ENCODE measurements at places on chromosomes 2 and 18.
A peak's percentile ranks its signal among the peaks of the same experiment; 100 is the strongest.

DNA sequence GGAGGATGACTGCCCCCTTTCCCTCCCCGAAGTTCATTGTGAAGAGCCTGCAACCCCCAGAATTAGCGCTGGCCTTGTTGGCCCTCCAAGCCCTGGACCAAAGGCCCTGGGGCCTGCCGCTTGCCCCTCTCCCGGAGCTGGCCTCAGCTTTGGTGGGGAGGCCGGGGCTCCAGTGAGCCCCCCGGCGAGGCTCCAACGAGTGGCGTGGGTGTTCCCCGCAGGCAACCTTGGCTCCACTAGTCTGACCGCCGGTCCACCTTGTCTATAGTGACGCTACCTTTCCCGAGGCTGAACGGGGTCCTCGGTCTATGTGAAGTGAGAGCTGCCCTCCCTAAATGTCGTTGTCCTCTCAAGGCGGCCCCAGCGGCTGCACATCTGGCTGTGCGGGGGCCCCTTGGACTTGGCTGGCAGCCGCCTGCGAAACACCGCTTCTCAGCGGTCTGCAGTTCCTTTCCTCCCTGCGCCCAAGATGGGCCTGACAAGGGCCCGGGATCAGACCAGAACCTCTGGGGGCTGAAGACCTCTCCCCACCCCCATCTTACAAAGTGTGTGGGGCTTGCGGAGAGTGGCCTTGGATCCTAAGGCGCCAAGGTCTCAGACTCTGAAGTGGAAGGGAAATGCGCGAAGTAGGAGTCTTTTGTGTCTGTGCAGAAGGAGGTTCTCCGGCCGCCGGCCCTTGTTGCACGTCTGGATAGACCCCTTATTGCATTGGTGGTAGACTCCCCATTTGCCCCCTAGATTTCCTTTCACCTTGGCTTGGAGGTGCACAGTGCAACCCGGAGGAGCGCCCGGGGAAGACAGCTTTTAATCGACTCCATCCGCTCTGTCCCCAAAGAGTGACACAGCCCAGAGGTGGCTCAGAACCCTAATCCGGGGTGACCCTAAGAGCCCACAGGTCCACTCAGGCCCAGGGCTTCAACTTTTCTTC, 3.9 kb upstream of the HOXD10 start:
- peak; percentile 31 for DNase-seq

GRCh38 chr2:200172944-200173581, 133.4 kb upstream of the SPATS2L start:
- DNase-seq: no peak

DNA sequence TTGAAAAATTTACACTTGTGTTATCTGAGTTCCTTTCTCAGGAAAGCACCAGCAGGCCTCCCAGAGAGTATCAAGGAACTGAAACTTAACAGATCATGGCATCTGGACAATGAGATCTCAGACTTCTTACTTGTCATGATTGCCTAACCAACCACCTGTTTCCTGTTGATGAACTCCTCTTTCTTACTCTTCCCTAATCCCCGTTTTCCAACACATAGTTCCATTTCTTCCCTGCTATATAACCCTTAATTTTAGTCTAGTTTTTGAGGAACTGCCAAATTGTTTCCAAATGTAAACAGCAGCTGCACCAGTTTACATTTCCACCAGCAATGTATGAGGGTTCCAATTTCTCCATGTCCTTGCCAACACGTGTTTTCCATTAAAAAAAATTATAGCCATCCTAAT, 6.1 kb upstream of the FAM171B start:
- DNase-seq: no peak

GRCh38 chr18:53417003-53417402, 807.5 kb downstream of the MBD2 start:
- no peak for DNase-seq

DNA sequence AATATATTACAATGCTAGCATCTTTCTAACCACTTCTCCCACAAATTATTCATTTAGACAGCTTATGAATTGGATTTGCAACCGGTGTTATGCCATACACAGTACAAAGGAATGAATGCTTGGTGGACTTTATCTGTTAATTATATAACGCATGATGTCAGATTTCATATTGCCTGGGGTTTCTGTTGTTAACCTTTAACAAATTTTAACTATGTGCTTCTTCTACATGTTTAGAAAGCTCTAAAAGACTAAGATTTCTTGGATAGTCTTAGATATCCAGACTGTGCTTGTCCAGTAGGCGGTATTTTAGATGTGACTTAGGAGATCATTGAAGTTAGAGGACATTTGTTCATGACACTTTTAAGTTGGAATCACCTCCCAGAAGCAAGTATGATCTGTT, 976.3 kb downstream of the TMEM182 start:
- DNase-seq: no peak

DNA sequence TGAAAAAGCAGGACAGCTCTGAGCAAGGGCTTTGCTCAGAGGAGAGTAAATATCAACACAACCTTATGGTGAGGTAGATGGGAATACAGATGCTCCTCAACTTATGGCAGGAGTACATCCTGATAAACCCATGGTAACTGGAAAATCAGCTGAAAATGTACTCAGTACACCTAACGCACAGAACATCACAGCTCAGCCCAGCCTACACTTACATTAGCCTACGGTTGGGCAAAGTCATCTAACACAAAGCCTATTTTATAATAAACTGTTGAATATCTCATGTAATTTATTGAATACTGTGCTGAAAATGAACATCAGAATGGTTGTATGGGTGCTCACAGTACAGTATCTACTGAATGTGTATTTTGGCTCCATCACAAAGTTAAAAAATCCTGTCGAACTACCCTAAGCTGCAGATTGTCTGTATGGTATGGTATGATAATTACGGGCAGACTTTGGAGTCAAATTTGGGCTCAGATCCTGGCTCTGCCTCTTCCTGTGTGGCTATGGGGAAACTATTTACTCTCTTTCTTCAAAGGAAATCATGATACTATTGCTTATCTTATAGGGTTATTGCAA, 120.3 kb upstream of the LYPD1 start:
- no peak for DNase-seq

GRCh38 chr2:223828314-223828713, 9.1 kb downstream of the AP1S3 start:
- DNase-seq: no peak

DNA sequence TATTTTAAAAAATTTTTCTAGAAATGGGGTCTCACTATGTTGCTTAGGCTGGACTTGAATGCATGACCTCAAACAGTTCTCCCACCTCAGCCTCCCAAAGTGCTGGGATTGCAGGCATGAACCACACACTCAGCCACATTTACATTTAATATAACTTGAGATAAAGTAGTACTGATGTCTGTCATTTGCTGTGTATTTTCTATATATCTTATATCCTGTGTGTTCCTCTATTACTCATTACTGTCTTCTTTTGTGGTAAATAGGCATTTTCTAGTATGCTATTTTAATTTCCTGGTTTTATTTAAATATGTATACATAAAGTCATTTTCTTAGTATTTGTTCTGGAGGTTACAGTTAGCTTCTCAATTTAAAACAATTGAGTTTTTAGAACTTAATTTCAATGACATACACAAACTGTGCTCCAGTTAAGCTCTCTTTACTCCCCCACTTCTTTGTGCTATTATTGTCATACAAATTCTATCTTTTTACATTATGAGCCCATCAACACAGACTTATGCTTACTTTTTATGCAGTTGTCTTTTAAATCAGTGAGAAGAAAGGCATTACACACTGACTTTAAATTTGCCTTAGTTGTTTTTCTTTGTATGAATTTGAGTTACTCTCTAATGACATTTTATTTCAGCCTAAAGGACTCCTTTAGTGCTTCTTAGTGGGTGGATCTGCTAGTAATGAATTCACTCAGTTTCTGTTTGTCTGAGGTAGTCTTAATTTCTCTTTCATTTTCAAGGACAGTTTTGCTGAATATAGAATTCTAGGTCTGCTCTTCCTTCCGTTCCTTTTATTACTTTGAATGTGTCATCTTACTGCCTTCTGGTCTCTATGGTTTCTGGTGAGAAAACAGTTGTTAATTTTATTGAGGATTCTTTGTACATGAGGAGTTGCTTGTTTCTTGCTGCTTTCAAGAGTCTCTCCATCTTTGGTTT, 6.2 kb upstream of the INPP4A start:
- DNase-seq: no peak

GRCh38 chr2:179226961-179227259, 37.7 kb downstream of the SESTD1 start:
- DNase-seq: no peak

DNA sequence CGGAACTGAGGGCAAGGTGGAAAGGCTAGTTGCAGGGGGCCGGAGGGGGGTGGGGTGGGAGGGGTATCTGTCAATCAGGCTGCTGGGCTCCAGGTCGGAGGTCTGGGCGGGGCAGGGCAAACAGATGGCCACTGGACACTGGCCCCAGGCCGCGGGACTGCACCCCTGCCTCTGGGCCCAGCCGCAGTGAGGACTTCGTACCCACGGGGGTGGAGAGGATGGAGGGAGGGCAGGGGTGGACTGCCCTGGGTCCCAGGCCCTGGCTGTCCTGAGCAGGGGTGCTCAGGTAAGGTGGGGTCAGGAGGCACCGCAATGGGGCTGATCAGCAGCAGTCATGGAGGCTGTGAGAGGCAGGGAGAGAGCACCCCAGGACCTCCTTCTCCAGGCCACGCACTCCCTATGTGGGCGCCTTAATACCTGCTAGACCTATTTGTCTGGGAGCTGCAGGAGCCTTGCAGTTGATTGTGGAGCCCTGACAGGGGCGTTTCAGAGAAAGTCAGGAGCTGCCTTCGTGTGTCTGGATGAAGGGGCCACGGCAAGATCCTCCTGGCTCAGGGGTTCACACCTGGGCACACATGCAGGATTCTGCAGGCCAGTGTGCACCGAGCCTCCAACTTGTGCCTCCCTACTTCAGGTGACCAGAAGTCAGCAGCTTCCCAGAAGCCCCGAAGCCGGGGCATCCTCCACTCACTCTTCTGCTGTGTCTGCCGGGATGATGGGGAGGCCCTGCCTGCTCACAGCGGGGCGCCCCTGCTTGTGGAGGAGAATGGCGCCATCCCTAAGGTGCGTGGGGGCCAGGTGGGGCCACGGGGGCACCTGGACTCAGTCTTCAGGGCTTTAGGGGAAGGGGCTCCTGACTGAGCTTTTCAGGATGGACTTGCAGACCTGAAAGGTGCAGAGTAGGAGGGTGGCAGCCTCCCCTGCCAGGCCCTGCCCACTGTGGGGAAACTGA, 1.5 kb downstream of the CTDSP1 start:
- DNase-seq: no peak

DNA sequence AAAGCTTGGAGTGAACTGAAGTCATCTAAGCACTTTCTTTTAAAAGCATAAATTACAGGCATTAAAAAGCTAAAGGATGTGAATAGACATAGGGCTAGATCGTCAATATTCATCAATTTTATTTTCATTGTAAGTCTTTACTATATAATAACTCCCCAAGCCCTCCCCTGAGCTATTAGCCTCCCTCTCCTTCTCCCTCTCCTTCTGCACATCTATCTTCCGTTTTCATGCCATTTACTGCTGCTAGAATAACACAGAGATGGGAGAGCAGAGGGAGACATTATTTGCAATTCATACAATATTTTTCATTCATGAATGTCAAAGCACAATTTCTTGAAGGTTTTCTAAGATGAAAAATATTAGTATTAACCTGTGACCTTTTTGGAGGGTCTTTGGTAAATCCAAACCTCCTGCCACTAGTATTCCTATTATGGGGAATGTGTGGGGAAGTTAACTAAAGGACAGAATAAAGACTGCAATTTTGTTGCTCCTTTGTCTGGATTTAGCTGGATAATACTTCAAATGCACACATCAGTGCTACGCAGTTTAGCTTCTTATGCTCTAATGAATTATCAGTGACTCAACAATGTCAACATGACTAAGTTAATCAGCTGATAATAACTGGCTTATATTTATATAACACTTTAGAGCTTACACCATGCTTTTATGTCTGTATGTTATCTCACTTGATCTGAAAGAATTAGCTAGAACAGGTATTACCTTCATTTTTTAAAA, 28.2 kb upstream of the MFF start:
- DNase-seq: no peak

GRCh38 chr2:54859416-54859815, 136.0 kb downstream of the EML6 start:
- no peak for DNase-seq

- no peak for DNase-seq
These were observed 286.3 kb downstream of the OSR1 start for GRCh38 chr2:19072161-19072560.

- DNase-seq: no peak
These were observed 15.2 kb upstream of the GALM start for GRCh38 chr2:38650717-38651116.

- DNase-seq: no peak
These were observed 57.4 kb downstream of the ATIC start for GRCh38 chr2:215369181-215369760.

- DNase-seq: no peak
These were observed 30.0 kb downstream of the CPS1 start for GRCh38 chr2:210586381-210586780.

GRCh38 chr2:21451403-21451802, 327.6 kb downstream of the TDRD15 start:
- no peak for DNase-seq

DNA sequence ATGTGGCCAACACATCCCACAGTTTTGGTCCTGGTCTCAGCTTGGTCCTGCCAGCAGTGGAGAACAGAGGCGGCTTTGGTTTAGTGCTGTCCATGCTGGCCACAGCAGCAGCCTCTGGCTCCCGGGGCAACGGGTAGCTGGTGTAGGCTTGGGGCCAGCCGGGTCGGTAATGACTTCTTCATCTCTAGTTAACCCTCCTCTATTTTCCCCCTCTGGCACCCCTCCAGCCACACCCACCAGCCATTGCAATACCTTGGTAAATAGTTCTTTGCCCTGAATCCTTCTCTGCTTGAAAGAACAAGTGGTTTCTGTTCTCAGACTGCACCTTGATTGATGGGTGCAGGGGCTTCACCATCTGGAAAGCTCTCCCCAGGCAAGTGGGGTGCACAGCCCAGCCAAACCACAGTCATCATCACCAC, 31.7 kb upstream of the ZNF396 start:
- DNase-seq: no peak

DNA sequence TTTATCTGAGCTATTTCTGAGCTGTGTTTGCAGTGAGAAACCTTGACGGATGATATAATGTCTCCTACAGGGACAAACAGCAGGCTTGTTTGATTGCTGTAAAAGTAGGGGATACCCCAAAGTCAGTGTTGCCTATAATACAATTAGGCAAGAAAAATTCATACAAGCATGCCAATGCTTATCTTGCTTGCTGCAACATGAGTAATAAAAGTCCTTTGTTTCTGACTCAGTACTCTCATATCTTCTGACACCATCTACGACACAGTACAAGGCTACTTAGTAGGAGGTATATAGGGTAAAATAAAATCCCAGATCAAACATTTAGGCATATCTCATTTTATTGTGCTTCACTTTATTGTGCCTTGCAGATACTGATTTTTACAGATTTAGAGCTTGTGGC, 33.0 kb downstream of the ERBB4 start:
- no peak for DNase-seq

GRCh38 chr18:13499803-13500202, 226.6 kb downstream of the FAM210A start:
- no peak for DNase-seq

- DNase-seq: no peak
These were observed 17.2 kb downstream of the EPHA4 start for GRCh38 chr2:221554769-221555493.

- no peak for DNase-seq
These were observed 35.3 kb upstream of the MRPL33 start for GRCh38 chr2:27736031-27736889.
